ENCODE measurements at places on chromosomes 11 and 22. TPM values are rescaled to one million over a fixed set of nuclear protein-coding genes. Genes with fewer than 3 reads are reported as not detected.

GRCh38 chr11:30395751-30396150 is 72.8 kb downstream of the ARL14EP start:
- H3K36me3 ChIP-seq = no peaks in the 10 kb centered on the region
- no peaks in the 10 kb centered on the region for H3K27me3 ChIP-seq
- DNase-seq = no peak
- no peaks in the 10 kb centered on the region for H3K4me1 ChIP-seq

DNA sequence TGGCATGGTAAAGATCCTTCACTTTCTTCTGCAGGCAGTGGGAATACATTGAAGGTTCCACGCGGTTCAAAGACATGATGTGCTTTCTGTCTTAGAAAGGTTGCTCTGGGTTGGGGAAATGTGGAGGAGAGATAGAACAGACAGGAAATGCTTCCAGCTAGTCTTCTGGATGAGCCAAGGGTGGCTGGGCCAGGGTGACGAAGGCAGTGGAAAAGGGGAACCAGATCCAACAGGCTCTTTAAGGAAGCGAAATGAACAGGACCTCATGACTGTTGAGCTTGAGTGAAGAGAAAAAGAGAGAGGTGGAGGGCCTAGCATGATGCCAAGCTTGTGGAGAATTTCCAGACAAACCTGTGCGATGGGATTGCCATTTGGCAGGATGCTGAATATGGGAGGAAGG is 56.4 kb upstream of the LMO1 start:
- no peak for DNase-seq
- no peaks in the 10 kb centered on the region for H3K4me1 ChIP-seq
- no peak overlapping the region for H3K4me3 ChIP-seq
- H3K27me3 ChIP-seq = peaks cover 3% of the 10 kb centered on the region
- no peaks in the 10 kb centered on the region for H3K36me3 ChIP-seq

GRCh38 chr11:1011320-1011698 is 25.2 kb downstream of the MUC6 start:
- no peak overlapping the region for H3K4me3 ChIP-seq
- no peaks in the 10 kb centered on the region for H3K27me3 ChIP-seq
- H3K36me3 ChIP-seq = peaks cover 26% of the 10 kb centered on the region
- peaks cover 15% of the 10 kb centered on the region for H3K4me1 ChIP-seq

- H3K4me3 ChIP-seq = no peak overlapping the region
- no peak overlapping the region for H3K27ac ChIP-seq
- H3K4me1 ChIP-seq = no peaks in the 10 kb centered on the region
- H3K27me3 ChIP-seq = no peaks in the 10 kb centered on the region
Observed at GRCh38 chr11:62071408-62071807, 52.4 kb upstream of the INCENP start.

- no peak for DNase-seq
- H3K36me3 ChIP-seq = no peaks in the 10 kb centered on the region
- H3K4me3 ChIP-seq = no peak overlapping the region
- H3K27me3 ChIP-seq = no peaks in the 10 kb centered on the region
- no peak overlapping the region for H3K27ac ChIP-seq
Observed at GRCh38 chr11:25350899-25351803, 854.3 kb downstream of the LUZP2 start.

- no peaks in the 10 kb centered on the region for H3K4me1 ChIP-seq
- peaks cover 13% of the 10 kb centered on the region for H3K36me3 ChIP-seq
- H3K4me3 ChIP-seq = no peak overlapping the region
- H3K27ac ChIP-seq = no peak overlapping the region
- DNase-seq = no peak
Observed at GRCh38 chr11:72984453-72985077, 157.6 kb downstream of the FCHSD2 start.

HEPN1 gene
- polyA plus RNA-seq = not detected

DNAJB7 gene
- polyA plus RNA-seq = 0.21 TPM

KRTAP5-7 gene
- polyA plus RNA-seq = not detected

DNA sequence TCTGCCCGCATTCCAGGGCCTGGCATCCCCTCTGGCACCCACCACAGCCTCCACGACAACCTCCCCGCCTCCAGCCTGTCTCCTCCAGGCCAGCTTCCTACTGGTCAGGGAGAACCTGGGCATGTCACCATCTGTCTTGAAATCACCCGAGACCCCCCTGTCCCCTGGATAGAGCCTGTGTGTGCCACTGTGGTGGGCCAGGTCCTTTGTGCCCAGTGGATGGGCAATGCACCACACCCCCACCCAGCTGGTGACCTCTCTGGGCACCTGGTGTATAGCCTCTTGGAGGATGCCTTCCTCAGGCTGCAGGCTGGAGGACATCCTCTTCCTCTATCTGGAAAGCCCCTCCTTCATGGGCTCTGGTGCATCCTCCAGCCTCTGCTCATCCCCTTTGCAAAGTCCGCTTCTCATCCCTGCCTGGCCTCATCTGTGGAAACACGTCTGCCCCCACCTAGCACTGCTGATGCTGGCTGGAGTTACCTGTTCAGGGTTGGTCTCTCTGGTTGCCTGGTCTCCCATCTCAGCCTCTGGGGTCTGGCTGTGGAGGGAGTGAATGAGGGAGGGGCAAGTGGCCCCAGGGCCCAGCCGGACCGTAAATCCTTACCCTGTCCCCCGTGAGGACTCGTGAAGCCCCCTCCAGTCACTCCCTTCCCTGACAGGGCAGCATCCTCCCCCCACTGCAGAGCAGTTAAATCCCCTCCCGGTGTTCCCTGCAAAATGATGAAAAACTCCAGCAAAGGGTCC is 589.6 kb downstream of the TBC1D22A start:
- H3K4me3 ChIP-seq = no peak overlapping the region
- H3K27ac ChIP-seq = no peak overlapping the region
- peaks cover 4% of the 10 kb centered on the region for H3K27me3 ChIP-seq
- H3K4me1 ChIP-seq = no peaks in the 10 kb centered on the region
- no peaks in the 10 kb centered on the region for H3K36me3 ChIP-seq

DNA sequence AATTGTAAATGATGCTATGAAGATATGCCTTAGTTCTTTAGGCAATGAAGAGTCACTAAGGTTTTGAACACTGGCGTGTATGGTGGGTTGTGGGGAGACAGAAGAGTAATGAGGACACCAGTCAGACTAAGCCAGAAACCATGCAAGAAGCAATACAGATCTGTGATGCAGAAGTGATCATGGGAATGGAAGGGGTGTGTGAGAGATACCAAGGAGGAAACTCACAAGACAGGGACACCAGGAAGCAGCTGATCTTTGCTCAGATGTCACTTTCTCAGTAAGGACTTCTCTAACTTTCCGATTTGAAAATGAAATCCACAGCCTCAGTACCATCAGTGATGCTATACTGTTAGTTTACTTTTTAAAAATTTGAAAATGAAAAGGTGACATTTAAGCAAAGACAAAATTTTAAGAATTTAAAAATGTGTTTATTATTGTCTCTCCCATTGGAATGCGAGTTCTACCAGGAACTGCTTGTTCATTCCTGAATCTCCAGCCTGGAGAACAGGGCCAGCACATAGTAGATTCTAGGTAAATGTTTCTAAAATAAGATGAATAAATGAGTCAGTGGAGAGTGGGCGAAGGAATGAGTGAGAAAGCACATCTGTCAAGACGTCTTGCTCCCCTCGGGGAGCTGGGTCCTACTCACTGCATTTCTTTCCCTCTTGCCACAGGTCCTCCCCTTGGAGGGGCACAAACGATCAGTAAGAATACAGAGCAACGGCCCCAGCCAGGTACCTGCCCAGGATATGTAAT is 60.4 kb downstream of the KCNJ1 start:
- H3K4me1 ChIP-seq = peaks cover 59% of the 10 kb centered on the region
- DNase-seq = no peak
- H3K27ac ChIP-seq = peak overlapping the region; percentile 31
- H3K36me3 ChIP-seq = peaks cover 47% of the 10 kb centered on the region
- H3K27me3 ChIP-seq = no peaks in the 10 kb centered on the region
- H3K4me3 ChIP-seq = no peak overlapping the region

GRCh38 chr11:16001899-16002426 is 354.4 kb downstream of the SOX6 start:
- H3K4me1 ChIP-seq = peaks cover 19% of the 10 kb centered on the region
- H3K4me3 ChIP-seq = no peak overlapping the region
- H3K27me3 ChIP-seq = no peaks in the 10 kb centered on the region
- DNase-seq = no peak
- no peaks in the 10 kb centered on the region for H3K36me3 ChIP-seq
- no peak overlapping the region for H3K27ac ChIP-seq

DNA sequence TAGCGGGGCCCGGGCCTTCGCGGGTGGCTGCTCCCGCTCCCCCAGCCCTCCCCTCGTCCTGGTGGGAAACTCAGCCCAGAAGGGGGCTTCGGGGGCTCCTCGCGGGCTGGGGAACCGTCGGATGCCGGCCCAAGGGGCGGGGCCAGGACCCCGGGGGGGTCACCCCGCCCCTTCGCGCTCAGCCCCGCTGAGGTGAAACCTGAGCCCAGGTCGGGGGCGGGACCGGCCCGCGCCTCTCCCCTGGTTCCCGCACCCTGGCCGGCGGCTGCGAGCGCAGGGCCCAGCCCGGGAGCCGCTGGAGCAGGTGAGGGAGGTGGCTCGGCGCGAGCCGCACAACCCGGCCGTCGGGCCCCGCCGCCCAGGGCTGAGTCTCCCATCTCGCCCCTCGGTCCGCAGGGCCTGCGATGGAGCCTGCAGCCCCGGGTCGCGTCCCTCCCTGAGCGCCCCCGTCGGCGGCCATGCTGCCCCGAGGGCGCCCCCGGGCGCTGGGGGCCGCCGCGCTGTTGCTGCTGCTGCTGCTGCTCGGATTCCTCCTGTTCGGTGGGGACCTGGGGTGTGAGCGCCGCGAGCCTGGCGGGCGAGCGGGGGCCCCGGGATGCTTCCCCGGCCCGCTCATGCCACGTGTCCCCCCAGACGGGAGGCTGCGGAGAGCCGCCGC is at the start of gene LARGE2:
Gene LARGE2, plus strand, starts transcription at position 232 of the 658 bp plus-strand sequence. Its CDS starts 227 bp downstream, at position 459.
- H3K27me3 ChIP-seq = peaks cover 15% of the 10 kb centered on the region
- peaks cover 44% of the 10 kb centered on the region for H3K4me1 ChIP-seq
- no peak within 1 kb of the TSS for H3K27ac ChIP-seq
- H3K4me3 ChIP-seq = peak within 1 kb of the TSS; percentile 78
- DNase-seq = no peak

DNA sequence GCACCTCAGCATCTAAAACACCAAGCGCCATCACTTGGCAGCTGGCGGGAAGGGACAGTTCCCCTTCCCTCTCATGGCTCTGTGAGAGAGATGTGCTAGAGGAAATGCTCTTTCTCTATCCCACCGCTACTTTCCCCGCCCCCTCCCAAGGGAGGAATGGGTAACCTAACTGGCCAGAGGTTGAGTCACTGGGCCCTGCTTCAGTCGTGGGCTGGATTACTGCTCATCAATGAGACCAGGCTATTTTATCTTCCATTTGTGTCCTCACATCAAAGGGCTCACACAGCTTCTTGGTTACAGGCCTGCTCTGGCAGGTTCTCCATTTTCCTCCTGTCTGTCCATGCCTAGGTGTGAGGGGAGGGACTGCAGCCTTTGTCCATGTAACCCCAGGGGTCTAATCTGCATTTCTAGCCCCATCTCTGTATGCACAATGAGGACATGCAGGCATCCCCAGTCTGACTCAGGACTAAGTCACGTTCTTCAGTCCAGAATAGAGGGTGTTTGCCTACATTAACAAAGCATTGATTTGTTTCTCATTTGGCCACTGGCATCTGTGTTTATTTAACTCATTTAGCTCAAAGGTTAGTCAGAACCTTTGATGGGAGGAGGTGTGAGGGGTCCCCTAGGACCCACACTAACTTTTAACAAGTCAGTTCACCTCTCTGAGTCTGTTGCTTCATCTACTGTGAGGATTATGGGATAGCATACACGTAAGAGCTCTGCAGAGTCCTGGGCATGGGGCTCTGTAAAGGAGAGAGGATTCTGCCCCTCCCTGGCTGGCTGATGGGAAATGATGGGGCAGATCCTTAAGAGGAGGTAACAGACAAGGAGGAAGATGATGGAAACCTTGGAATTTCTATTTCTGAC is 99.1 kb downstream of the XRRA1 start:
- H3K27me3 ChIP-seq = no peaks in the 10 kb centered on the region
- H3K4me1 ChIP-seq = peaks cover 33% of the 10 kb centered on the region
- peaks cover 34% of the 10 kb centered on the region for H3K36me3 ChIP-seq
- DNase-seq = no peak
- no peak overlapping the region for H3K27ac ChIP-seq
- no peak overlapping the region for H3K4me3 ChIP-seq

DNA sequence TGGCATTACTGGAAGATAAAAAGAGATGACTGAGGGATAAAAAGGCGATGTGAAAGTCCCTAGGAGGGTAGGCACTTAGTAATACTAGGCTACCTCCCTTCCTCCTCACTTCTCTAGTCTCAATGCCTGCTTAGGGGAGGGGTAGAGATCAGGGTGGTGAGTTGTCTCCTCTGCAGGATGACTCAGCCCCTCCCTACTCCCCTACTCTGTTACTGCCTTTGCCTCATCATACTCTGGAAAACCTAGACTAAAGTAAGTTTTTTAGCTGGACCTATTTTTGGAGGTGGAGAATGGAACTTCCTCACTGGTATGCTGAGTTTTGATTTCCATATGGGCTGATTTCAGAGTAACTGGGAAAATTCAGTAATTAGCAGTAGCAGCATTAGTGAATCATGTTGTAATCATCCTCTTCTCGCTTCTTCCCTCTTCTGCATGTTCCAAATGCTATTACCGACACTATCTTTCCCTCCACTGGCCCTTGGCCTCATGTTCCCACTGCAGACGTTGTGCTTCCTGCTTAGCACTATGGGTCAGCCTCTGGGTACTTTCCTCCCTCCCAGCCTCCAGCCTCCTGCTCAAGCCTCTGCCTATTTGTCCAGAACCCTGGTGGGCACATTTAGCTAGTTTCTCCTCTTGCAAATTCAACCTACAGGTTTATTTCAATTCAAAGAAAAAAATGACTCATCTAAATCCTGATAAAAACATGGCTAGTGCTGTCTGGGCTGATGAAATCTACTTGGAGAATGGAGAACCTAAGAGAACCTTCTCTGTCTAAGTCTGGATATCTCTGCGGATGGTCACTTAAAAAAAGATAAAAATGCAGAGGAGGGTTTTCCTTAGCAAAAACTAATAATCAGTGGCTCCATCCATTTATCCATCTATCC is 281.7 kb downstream of the ST3GAL4 start:
- H3K27ac ChIP-seq = no peak overlapping the region
- no peaks in the 10 kb centered on the region for H3K36me3 ChIP-seq
- no peaks in the 10 kb centered on the region for H3K4me1 ChIP-seq
- DNase-seq = no peak

DNA sequence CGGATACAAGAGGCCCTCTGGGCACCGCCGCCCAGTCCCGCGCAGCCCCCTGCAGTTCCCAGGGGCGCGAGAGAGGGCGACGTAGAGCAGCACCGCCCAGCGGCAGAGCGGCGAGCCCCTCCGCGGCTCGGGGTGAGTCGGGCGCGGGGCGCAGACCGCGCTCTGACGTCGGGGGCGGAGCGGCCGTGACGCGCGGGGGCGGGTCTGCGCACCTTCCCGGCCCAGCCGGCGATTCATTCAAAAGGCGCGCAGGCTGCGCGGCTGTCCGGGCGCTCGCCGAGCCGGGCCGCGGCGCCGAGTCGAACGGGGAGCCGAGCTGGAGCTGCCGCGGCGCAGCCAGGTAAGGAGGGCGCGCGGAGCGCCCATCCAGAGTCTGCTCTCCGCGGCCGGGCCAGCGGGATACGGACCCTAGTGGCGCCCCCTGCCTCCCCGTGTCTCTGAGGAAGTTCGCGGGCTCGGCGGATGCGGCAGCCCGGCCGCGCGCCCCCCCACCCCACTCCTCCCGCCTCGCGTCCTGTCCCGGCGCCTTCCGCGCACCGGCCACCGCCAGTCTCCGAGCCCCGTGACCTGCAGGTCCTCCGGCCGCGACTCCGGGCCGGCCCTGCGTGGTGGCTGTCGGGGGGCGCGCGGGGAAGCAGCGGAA is at the start of gene RELT:
Gene RELT, plus strand, starts transcription at position 240 of the 643 bp plus-strand sequence. CDS start 12,738 bp downstream, outside the sequence.
- H3K4me3 ChIP-seq = peak within 1 kb of the TSS; percentile 96
- peaks cover 45% of the 10 kb centered on the region for H3K27me3 ChIP-seq
- peak within 1 kb of the TSS; percentile 89 for H3K27ac ChIP-seq
- DNase-seq = peak; percentile 97

- DNase-seq = no peak
- no peaks in the 10 kb centered on the region for H3K36me3 ChIP-seq
- H3K27me3 ChIP-seq = no peaks in the 10 kb centered on the region
- H3K4me3 ChIP-seq = no peak overlapping the region
Observed at GRCh38 chr11:17413414-17414316, 25.2 kb upstream of the KCNJ11 start.

Measured in immature natural killer cell (primary cell).